ENCODE measurements at places on chromosomes 11 and 22.

DNA sequence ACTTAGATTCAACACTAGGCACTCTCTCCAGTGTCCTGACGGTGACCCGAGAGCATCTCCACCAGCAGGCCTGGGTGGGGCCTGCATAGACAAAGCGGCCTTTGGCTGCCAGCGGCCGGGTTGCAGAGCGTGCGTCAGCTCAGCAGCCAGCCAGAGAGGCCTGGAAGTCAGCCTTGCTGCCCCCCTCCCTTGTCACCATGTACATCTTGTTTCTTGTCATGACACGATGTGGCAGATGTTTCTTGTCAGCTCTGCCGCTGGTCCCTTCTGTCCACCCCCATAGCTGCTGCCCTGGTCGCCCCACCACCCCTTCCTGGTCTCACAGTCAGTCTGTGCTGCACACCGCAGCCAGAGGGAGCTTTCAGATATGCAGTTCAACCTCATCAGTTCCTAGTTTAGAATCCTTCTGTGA lies 33.1 kb upstream of the CBX7 start:
- no peak for DNase-seq

DNA sequence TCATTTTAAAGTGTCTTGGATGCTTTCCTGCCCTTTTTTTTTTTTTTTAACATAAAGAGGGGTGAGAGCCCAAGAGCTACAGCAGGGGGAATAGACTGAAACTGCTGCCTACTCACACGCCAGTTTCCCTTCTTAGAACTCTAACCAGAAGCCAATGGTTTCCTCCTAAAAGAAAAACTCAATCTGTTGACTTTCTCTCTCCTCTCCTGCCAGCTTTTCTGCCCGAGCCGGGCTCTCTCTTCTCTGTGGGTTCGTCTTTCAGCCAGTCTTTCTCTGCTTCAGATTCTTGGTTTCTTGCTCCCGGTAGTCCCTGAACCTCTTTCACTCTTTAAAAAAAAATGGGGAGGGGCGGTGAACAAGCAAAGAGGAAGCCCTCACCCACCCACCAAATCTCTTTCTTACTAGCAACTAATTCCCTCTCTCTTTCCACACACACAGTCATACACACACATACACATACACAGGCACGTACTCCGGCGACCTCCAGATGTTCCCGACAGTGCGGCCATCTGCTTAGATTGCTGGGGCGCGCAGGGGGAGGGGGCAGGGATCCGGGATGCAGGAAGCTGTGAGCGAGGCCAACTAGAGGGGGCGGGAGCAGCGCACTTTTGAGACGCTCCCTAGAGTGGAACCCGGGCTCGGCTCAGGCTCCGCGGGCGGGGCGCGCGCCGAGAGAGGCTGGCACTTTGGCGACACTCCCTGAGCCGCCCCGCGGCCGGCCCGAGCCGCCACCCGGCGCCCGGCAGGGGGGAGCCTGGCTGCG lies 444 bp upstream of the TSKU start:
- DNase-seq = peak; percentile 80

DNA sequence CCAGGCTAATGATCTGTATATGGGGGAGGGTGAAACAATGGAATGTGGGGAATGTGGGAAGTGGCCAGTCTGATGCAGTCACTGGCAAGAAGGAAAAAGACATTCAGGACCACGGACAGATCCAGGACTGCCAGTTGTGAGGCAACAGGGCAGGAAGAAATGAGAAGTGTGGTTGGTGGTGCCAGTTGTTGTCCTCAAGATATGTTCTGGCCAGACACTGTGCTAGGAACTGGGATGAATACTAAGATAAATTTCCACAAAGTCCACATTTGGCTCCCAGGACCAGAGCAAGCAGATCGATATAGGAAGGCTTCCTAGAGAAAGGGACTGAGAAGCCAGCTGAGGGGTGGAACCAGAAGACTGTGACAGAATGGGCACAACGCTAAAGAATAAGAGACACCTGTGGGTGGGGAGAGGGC lies 6.8 kb upstream of the TPBGL start:
- peak; percentile 26 for DNase-seq

DNA sequence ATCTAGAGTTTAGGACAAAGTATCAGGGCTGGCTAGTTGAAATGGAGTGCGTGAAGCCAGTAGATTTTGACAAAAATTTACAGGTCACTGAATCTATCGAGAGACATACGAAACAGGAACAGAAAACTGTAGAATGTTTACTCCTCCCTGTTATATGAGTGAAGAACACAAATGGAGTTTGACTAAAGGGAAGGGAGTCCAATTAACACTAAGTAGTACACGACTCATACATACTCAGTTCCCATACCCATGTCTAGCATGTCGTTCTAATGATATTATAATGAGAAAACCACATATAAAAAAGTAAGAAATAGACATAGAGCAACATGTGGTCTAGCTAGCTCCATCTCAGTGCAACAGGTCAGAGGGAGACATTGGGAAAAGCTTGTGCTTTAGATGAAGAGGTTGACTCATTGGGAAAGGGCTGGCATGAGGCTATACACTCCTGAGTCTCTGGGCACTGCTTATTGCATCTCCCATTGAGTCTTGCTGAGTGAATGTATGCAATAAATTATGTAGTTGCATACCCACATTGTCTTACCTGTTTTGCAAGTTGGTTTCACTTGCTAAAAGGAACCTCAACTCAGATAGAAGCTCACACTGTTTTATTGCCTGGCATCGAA lies 43.5 kb downstream of the CD44 start:
- no peak for DNase-seq

DNA sequence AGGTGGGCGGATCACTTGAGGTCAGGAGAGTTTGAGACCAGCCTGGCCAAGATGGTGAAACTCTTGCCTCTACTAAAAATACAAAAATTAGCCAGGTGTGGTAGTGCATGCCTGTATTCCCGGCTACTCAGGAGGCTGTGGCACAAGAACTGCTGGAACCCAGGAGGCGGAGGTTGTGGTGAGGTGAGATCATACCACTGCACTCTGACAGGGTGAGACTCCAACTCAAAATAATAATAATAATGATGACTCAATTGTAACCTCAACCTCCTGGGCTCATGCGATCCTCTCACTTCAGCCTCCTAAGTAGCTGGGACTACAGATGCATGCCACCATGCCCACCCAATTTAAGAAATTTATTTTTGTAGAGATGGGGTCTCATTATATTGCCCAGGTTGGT lies 15.6 kb upstream of the CHRNA10 start:
- DNase-seq = no peak

DNA sequence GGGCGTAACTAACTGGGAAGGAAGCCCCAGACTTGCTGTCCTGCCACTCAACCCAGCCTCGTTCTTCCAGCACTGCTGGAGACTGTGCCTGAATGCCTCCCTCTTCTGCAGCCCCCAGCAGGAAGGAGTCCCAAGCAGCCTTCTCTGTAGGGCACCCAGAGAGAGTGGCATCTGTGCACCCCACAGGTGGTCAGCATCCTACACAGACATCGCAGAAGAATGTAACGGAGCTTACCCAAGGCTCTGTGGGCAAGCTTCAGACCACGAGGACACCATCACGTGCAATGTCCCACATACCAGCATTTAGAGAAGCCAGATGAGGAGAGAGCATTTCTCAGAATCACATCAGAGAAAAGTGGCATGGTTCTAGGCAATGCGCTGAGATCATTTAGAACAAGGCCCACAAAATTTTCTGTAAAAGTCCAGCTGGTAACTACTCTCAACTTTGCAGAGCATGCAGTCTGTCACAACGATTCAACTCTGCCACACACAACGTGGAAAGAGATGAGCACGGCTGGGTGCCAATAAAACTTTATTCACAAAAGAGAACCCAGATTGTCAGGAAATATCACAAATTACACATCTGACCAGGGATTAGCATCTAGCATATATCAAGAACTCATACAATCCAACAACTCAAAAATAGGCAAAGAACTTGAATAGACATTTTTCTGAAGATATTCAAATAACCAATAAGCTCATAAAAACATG lies 33.4 kb downstream of the SHANK2 start:
- no peak for DNase-seq

DNA sequence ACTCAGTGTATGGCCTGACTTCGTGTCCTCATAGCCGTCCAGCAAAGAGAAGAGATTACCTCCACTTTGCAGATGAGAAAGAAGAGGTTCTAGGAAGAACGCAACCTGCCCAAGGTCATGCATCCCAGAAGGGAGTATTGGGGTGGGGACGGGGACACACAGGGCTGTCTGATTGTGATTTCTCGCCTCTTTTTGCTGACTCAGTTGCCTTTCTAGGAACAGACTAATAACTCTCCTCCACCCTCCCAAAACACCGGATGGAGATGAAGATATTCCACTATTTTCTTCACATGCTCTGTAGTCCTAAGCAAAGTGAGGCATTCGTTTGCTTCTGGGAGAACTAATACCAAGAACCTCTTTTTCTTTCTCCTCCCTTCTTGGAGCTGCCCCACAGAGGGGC lies 529.3 kb downstream of the MIAT start:
- no peak for DNase-seq

- no peak for DNase-seq
Observed at GRCh38 chr11:68503251-68503687, 42.7 kb downstream of the PPP6R3 start.

- no peak for DNase-seq
Observed at GRCh38 chr22:25996669-25997068, 172.6 kb upstream of the SEZ6L start.

GRCh38 chr22:35502836-35503235 lies 37.8 kb upstream of the RASD2 start:
- DNase-seq = no peak

- no peak for DNase-seq
Observed at GRCh38 chr11:69657456-69657910, 16.5 kb downstream of the CCND1 start.

GRCh38 chr11:13280092-13280722 lies 2.6 kb downstream of the BMAL1 start:
- no peak for DNase-seq

- no peak for DNase-seq
Observed at GRCh38 chr22:23117891-23118646, 23.7 kb downstream of the RSPH14 start.

DNA sequence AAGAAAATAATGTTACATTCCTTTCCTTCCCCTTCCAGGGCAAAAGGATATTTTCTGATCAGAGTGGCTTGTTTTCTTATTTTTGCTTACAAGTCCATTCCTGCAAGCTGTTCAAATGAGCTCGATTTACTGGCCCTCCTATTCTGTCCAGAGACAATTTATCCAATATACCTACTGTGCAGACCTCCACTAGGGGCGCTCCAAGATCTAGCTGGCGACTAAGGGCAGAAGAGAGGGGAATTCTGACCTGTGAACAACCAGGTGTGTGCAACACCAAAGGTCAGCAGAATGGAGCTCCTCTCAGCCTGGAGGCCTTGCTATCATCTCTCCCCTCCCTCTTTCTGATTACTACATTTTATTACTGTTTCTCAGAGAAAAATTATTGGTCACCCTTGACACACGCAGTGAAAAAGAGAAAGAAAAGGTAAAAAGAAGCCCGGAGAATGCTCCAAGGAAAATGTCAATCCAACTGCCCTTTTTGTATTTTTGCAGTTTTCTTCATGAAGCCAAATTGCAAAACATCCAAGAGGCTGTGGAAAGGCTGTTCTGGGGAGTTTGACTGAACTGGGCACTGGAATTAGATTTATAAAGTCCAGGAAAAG lies 3.2 kb downstream of the SEZ6L start:
- DNase-seq = peak; percentile 30

DNA sequence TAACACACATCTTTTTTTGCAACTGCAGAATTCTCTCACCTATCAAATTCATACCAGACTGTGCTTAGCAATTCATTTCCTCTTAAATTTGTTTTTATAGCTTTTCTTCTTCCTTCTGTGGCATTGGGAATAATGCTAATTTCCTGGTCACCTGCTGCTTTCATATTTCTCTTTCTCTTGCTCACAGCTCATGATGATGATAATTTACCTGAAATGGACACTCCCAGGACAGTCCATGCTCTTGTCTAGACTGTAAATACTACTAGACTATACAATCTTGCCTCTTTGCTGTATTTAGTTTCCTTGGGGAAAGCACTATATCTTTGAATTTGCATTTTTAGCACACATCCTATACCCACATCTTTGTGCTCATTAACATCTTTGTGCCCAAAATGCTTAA lies 15.5 kb downstream of the CASP5 start:
- DNase-seq = no peak
